ENCODE measurements at places on chromosomes 3 and 15. TPM values are rescaled to one million over a fixed set of nuclear protein-coding genes. Genes with fewer than 3 reads are reported as not detected.

The SLC22A14 gene
- total RNA-seq, result 0.17 TPM

The HSPBAP1 gene
- 13.4 TPM for total RNA-seq

The TUBGCP4 gene
- total RNA-seq, result 15.3 TPM

The GOLGA8J gene
- total RNA-seq, result not detected

The ARHGEF26 gene
- total RNA-seq, result 0.33 TPM

The OCA2 gene
- total RNA-seq, result not detected

Measured in dermis blood vessel endothelial cell (primary cell).